ENCODE measurements at places on chromosomes 2 and 18.

- DNase-seq = no peak
Measured at GRCh38 chr2:205751569-205752031, 69.3 kb downstream of the NRP2 start.

DNA sequence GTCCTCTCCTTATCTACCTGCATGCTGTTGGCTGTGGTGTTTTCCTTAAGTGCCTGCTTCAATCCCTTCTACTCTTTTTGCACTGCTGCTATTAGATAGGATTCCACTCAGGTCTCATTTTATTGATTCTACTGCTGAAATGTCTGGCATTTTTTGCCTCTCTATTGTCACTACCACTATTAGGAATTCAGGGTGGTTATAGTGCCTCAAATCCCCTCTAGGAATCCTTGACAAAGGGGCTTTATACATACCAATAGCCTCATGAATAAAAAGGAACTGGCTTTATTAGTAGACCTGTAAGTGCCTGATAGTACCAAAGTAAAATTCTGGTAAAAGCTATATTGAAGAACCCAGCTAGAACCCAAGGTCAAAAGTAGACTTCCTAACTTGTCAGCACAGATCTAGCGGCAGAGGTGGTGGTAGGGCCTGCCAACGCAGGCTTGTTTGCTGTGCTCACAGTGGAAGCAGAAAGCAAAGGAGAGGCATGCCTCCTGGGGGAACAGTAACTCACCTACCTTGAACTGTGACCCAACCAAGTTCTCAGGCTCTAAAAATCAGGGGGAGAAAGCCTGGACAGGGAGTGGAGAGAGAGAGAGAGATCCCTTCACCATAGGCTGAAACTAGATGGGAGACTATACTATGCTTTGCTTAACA is 200.8 kb downstream of the RAB3GAP1 start:
- DNase-seq = no peak

DNA sequence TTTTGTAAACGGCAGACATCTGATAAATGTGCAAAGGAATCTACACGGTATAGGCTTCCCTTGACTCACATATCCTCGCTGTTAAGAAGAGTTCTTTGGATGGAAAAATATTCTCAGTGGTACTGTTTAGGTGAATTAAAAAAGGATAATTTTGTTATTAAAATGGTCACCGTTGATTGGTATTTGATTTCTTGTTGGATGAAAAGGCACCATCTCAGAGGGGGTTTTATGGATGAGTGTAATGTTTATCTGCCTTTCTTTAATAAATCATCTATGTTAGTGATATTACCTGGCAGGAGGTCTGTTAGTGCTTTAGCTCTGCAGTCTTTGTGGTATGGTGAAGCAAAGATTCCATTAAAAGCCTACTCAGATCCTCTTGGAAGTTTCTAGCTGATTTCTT is 92.3 kb downstream of the MGAT5 start:
- no peak for DNase-seq

- no peak for DNase-seq
Measured at GRCh38 chr2:176702131-176702530, 432.9 kb downstream of the MTX2 start.

DNA sequence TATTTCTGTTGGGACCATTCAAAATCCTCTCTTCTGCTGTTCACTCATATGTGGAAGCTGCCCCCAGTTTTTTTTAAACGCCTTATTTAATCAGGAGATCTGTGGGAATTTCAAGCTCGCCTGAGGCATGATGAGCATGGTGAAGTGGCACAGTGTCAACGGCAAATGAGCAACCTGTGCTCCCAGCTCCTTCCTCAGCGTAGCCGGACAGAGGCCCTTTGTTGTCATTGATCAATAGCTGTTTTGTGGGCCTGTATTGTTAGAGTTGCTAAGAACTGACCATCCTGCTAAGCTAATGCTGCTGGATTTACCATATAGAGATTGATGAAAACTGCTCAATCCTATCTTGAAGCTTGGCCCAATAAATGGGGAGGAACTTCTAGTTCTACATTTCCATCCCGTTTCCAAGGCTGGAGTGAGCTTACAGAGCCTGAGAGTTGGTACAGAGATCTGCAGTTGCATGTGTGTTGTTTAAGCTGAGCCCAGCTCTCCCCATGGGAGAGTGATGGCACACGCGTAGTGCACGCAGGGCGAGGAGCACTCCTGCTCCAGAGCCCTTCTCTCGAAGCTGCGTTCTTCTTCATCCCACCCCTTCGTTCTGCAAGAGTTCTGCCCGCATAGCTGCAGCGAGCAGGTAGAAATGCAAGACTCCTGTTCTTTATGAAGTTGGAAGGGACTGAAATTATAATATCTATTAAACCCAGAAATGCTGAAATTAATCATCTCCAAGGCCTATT is 108.8 kb downstream of the RTN4 start:
- no peak for DNase-seq

DNA sequence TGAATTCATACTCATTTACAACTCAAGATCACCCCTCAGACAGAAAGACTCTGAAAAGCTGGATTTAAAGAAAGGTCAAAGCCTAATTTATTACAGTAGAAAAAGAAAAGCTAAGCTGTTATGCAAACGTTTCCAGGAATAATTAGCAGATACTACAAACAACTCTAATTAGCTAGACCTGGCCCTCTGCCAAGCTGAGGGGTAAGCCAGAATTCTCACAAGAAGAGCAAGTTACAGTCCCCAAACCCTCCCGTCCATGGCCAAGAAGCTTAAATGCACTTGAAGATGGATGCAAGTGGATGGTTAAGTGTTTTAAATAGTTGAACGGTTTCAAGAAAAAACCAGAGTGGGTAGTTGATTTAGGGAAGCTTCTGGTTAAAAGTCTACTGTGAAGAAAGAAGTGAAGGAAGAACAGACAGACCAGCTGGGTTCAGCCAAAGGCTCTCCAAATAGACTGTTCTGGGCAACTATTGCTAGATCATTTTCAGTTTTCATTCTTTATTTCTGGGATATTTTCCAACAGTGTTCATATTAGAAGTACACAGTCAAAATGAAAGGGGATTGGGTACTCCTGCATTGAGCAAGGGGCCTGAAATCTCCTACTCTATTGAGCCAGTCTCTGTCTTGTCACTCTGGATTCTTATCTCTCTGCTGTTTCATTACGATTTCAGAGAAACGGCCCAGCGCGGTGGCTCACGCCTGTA is 4.8 kb downstream of the LMAN2L start:
- no peak for DNase-seq

- DNase-seq = no peak
Measured at GRCh38 chr18:46894124-46894523, 23.2 kb downstream of the PIAS2 start.

- no peak for DNase-seq
Measured at GRCh38 chr2:191666226-191666625, 11.7 kb upstream of the NABP1 start.

GRCh38 chr18:35083174-35083712 is 42.0 kb downstream of the MAPRE2 start:
- no peak for DNase-seq

DNA sequence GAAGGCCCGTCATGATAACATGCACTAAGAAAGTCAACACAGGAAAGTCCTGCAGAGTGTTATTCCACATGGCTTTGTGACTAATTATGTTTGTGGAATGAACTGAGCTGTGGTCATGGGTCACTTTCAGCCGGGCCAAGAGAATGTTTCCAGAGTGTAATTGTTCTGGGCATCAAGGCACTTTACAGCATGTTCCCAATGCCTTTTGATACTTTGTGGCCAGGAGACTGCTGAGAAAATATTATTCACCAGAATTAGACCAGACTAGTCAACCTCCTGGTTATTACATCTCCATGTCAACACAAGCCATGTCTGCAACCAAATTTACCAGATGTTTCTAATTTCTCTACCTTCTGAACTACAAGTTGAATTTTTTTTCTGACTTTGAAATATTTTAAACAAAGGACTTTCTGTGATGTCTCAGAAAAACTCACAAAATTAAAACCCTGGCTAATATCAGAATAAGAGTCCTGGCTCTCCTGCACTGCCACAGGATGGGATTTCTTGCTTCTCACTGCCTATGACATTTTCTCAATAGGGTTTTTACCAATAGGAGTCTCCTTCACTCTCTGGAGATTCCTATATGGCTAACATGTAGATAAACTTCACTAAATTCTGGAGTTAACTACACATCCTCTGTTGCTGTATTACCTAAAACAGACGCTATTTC is 90.6 kb upstream of the WDR75 start:
- no peak for DNase-seq

DNA sequence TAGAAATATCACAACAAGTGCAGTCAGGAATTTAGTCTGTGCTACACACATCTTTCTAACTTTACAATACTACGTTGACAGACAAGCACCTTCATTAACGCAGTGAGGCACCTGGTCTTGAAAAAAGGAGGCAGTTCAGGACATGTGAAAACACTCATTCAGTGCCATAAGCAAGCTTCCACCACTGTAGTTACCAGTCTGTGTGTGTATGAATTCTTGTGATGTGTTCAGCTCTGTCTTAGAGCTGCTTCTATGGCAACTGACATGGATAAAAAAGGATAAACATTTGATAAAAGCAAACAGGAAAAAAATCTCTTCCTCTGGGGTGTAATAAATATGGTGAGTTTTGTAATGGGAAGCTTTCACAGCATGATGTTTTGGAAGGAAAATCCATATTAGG is 623.8 kb upstream of the NXPH2 start:
- DNase-seq = no peak

Data from stimulated activated CD4-positive, alpha-beta T cell treated with anti-CD3 and anti-CD28 coated beads, Interleukin-1b, Interleukin-23, amount 100 ng/mL, for 1 hour (primary cell).